ENCODE measurements at places on chromosomes 13 and 19. TPM values are rescaled to one million over a fixed set of nuclear protein-coding genes. Genes with fewer than 3 reads are reported as not detected.

The LRG1 gene
- 0.09 TPM for total RNA-seq

The UBE2L5 gene
- not detected for total RNA-seq

The CEACAM18 gene
- not detected for total RNA-seq

The CGB8 gene
- total RNA-seq: not detected

The ACER1 gene
- not detected for total RNA-seq

The KLK8 gene
- total RNA-seq: not detected

The VSTM2B gene
- total RNA-seq: not detected

The GSX1 gene
- 11.4 TPM for total RNA-seq

The RAX2 gene
- total RNA-seq: not detected

The CTXN1 gene
- 130 TPM for total RNA-seq

The OSCAR gene
- total RNA-seq: not detected

The C3 gene
- total RNA-seq: not detected

The EPS8L1 gene
- 22.4 TPM for total RNA-seq

The PKN1 gene
- 126 TPM for total RNA-seq

The SOX21 gene
- 71.8 TPM for total RNA-seq

The GTPBP3 gene
- 57.8 TPM for total RNA-seq

Data from neural crest cell (in vitro differentiated cells).